HFFc6 (cell line): ENCODE measurements at places on chromosomes 12 and 14. TPM values are rescaled to one million over a fixed set of nuclear protein-coding genes. Genes with fewer than 3 reads are reported as not detected.

The GPR137C gene
- total RNA-seq = 0.51 to 0.89 TPM (median 0.78 TPM) in 3 replicates

The OTUB2 gene
- 1.3 TPM in 3 replicates for total RNA-seq

The FAM222A gene
- total RNA-seq = 0.63 to 0.87 TPM (median 0.69 TPM) in 3 replicates

The CHGA gene
- not detected in 3 replicates for total RNA-seq

GRCh38 chr12:116924558-116925453 lies 14.1 kb downstream of the FBXW8 start:
- peak; percentile 90 for DNase-seq

DNA sequence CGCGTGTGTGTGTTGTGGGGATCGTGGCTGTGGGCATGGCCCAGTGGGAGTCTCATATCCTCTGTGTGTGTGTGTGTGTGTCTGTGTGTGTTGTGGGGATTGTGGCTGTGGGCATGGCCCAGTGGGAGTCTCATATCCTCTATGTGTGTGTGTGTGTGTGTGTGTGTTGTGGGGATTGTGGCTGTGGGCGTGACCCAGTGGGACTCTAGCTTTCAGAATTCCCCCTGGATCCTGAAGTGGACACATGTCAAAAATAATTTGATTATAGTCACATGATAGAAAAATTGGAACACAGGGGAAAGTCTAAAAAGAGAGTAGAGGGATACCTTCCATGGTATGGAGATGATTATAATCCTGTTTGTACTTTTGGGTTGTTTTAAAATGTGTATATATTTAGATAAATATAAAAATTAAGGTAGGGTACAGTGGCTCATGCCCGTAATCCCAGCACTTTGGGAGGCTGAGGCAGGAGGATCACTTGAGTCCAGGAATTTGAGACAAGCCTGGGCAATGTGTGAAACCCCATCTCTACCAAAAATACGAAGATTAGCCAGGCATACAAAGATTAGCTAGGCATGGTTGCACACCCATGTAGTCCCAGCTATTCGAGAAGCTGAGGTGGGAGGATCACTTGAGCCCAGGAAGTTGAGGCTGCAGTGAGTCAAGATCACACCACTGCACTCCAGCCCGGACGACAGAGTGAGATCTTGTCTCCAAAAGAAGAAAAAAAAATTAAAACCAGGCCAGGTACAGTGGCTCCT lies 11.0 kb downstream of the PAPLN start:
- peak; percentile 25 for DNase-seq

DNA sequence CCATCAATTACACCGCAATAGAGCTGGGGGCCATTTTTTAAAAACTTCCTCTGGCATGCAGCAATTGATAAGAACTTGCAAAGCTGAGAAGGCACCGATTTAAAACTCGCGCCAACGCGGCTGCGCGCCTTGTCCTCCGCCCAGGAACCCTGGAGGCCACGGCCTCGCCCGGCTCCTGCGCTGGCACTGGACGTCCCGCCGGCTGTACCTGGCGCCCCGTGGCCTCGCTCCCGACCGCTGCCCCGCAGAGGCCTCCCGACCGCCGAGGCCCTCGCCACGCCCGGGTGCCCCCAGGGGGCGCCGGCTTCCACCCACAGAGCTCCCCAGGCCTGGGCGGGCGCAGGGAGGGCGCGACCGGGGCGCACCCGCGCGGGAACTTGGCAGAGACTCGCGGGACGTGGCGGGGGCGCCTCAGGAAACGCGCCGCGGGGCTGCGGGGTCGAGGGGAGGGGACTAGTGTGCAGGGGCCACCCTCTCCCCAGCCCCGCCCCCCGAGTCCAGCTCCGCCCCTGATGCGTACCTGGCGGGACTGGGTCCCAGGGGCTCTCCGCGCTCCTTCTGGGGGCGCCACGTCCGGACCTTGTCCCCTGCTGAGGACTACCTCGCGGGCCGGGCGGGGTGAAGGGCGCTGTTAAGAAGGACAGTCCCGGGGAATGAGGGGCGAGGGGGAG lies 65.7 kb downstream of the TNFAIP2 start:
- no peak for DNase-seq

- DNase-seq = no peak
Measured at GRCh38 chr12:122687086-122687485, 16.1 kb downstream of the HCAR2 start.

- no peak for DNase-seq
Measured at GRCh38 chr12:4137441-4137840, 136.1 kb upstream of the CCND2 start.

DNA sequence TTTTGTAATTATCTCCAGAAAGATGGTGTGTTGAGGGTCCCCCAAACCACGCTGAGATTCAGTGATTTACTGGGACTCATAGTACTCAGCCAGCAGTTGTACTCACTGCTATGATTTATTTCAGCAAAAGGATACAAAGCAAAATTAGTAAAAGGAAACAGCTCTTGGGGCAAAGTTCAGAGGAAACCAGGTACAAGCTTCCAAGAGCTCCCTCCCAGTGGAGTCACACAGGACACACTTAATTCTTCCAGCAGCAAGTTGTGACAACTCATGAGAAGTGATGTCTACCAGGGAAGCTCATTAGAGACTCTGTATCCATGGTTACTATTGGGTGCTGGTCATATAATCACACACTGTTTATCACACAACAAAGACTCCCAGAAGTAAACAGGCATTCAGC lies 38.7 kb downstream of the TTC8 start:
- no peak for DNase-seq

DNA sequence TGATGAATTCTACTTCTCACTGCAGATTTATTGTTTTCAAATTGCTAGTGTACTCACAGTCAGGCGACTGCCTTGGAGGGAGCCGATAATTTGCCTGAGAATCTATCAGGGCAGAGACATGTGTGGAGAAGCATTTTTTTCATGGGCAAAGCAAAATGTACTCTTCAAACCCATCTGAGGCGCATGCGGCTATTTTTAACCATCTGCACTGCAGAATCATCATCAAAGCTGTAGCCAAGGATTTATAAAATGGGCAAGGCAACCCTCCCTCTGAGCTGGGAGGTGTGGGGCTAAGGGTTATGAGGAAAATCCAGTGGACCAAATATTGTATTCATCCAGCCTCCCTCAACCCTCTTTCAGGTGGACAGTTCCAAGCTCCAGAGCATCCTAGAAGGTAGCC lies 37.7 kb downstream of the BEST3 start:
- no peak for DNase-seq
